CD8-positive, alpha-beta memory T cell (primary cell): ENCODE measurements at places on chromosomes 4 and X. TPM values are rescaled to one million over a fixed set of nuclear protein-coding genes. Genes with fewer than 3 reads are reported as not detected.

The PAPSS1 gene
- 27.9 TPM for total RNA-seq

The SMIM10L2A gene
- 0.62 TPM for total RNA-seq

The FTSJ1 gene
- 105 TPM for total RNA-seq

The PRPS1 gene
- 113 TPM for total RNA-seq

The TCEANC gene
- 3.4 TPM for total RNA-seq

The CXorf49 gene
- not detected for total RNA-seq

The FRMD7 gene
- not detected for total RNA-seq

The TKTL2 gene
- total RNA-seq, result not detected

The RNF128 gene
- not detected for total RNA-seq

The NIPAL1 gene
- 1.1 TPM for total RNA-seq

The ALAS2 gene
- not detected for total RNA-seq

The CXCL11 gene
- total RNA-seq, result not detected

The TMEM31 gene
- not detected for total RNA-seq

The MAGEB1 gene
- total RNA-seq, result not detected

The PNMA6E gene
- total RNA-seq, result not detected

The UBE2D3 gene
- total RNA-seq, result 436 TPM

The FGF16 gene
- not detected for total RNA-seq

The GATA1 gene
- not detected for total RNA-seq

The GPR50 gene
- not detected for total RNA-seq

The MAGED4B gene
- total RNA-seq, result 2.3 TPM

The TEX13D gene
- 0.46 TPM for total RNA-seq

The SLC2A9 gene
- total RNA-seq, result 3.1 TPM

The EPGN gene
- total RNA-seq, result not detected

The MED12 gene
- total RNA-seq, result 61.1 TPM

The HPF1 gene
- total RNA-seq, result 25.1 TPM

The DMD gene
- 0.40 TPM for total RNA-seq

The RIBC1 gene
- total RNA-seq, result 1.2 TPM

The MAGEC2 gene
- not detected for total RNA-seq

The SPANXC gene
- total RNA-seq, result not detected

The HAND2 gene
- not detected for total RNA-seq

The ZFP42 gene
- not detected for total RNA-seq

The SLC7A11 gene
- 1.5 TPM for total RNA-seq

The USP17L20 gene
- total RNA-seq, result not detected

The CT45A9 gene
- not detected for total RNA-seq
